Naive B cell (primary cell): ENCODE measurements at places on chromosomes 6 and 20. TPM values are rescaled to one million over a fixed set of nuclear protein-coding genes. Genes with fewer than 3 reads are reported as not detected.
A peak's percentile ranks its signal among the peaks of the same experiment; 100 is the strongest.

Gene CTSA
- 46.5 TPM for polyA plus RNA-seq

Gene NAPB
- 8.3 TPM for polyA plus RNA-seq

Gene PCK1
- not detected for polyA plus RNA-seq

- no peak overlapping the region for H3K4me3 ChIP-seq
- peaks cover 8% of the 10 kb centered on the region for H3K27me3 ChIP-seq
- H3K36me3 ChIP-seq = no peaks in the 10 kb centered on the region
- H3K4me1 ChIP-seq = no peaks in the 10 kb centered on the region
- no peak for DNase-seq
- no peak overlapping the region for H3K27ac ChIP-seq
Measured at GRCh38 chr6:18527836-18528743, 140.9 kb downstream of the RNF144B start.

DNA sequence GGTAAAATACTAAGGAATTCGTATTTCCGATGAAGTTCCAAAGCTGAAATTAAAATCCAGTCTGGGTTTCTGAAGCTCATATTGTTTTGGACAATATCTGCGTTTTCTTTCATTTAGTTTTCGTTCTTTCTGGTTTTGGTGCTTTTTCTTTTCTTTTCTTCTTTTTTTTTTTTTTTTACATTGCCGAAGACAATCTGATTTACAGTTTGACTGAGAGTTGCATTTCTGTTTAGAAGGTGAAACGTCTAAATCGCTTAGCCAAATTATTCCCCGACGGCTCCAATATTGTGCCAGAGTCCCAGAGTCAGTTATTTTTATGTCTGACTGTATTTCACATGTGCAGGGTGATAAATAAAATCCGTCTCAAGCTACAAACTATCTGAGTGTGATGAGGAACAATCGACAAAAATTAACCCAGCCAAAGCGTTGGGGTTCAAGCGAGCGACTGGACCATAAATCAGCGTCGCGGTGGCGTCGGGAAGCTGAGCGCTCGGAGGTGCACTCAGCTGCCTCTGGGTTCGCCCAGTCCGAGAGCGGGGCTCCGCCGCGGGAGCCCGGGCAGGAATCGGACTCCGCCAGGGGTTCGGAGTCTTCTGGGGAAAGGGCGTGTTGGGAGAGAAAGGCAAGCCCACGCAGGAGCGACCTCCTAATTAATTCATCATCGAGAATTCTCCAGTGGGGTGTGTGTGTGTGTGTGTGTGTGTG, 8.2 kb upstream of the TBX18 start:
- H3K36me3 ChIP-seq = peaks cover 11% of the 10 kb centered on the region
- H3K4me1 ChIP-seq = peaks cover 4% of the 10 kb centered on the region
- no peak overlapping the region for H3K27ac ChIP-seq
- no peak for DNase-seq

Gene EZR
- 555 TPM for polyA plus RNA-seq

Gene MRPS18A
- polyA plus RNA-seq = 68.1 TPM

GRCh38 chr6:1984346-1984994, 260.9 kb downstream of the GMDS start:
- H3K27me3 ChIP-seq = no peaks in the 10 kb centered on the region
- DNase-seq = no peak
- H3K36me3 ChIP-seq = peaks cover 35% of the 10 kb centered on the region
- H3K4me1 ChIP-seq = no peaks in the 10 kb centered on the region

DNA sequence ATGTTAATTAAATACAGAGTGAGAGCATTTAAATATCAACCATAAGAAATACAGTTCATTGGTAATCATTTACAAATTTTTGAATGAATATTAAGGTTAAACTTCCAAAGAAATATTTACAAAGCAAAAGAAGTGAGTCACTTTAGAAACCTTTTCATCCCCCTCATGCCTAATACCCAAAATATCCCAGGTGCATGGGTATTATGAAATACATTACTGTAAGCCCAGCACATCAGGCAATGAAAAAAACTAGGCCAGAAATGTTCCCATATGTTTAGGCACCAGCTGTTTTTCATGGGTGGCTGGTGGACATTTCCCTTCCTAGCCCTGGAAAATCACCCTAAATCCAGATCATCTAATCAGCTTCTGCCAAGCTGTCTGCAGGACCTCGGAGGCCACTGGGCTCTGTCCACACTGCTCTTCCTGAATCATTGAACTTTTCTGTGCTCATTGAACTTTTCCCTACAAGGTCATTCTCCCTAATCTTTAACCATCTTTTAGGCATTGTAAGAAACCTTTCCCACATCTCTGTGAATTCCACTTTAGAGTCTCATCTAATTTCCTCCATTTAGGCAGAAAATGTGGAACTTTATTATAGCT, 145.3 kb upstream of the STXBP5 start:
- no peaks in the 10 kb centered on the region for H3K36me3 ChIP-seq
- DNase-seq = no peak
- H3K27me3 ChIP-seq = no peaks in the 10 kb centered on the region

DNA sequence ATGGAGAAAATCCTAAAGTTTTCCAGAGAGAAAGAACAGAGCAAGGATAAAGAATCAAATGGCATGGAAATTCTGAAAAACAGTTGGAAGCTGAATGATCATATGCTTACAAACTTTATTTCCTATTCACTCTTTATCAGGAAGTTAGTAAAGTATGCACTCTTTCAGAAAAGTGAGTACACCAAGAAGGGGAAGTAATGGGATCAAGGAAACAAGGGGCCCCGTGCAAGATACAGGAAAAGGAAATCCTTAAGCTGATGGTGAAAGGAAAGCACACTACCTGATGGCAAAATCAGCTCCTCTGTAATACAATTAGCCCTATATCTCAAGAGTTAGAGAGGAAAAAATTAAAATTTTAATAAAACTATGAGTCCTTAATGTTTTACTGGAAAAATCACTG, 14.0 kb downstream of the CALHM6 start:
- H3K36me3 ChIP-seq = no peaks in the 10 kb centered on the region
- no peak for DNase-seq
- H3K27me3 ChIP-seq = no peaks in the 10 kb centered on the region
- H3K27ac ChIP-seq = peak overlapping the region; percentile 92
- peaks cover 27% of the 10 kb centered on the region for H3K4me1 ChIP-seq
- peak overlapping the region; percentile 77 for H3K4me3 ChIP-seq

Gene HUS1B
- polyA plus RNA-seq = not detected

- H3K4me3 ChIP-seq = peak overlapping the region; percentile 84
- no peak for DNase-seq
- H3K4me1 ChIP-seq = peaks cover 26% of the 10 kb centered on the region
- H3K27ac ChIP-seq = no peak overlapping the region
- peaks cover 5% of the 10 kb centered on the region for H3K27me3 ChIP-seq
Measured at GRCh38 chr20:31861135-31861384, 9.3 kb downstream of the DUSP15 start.

DNA sequence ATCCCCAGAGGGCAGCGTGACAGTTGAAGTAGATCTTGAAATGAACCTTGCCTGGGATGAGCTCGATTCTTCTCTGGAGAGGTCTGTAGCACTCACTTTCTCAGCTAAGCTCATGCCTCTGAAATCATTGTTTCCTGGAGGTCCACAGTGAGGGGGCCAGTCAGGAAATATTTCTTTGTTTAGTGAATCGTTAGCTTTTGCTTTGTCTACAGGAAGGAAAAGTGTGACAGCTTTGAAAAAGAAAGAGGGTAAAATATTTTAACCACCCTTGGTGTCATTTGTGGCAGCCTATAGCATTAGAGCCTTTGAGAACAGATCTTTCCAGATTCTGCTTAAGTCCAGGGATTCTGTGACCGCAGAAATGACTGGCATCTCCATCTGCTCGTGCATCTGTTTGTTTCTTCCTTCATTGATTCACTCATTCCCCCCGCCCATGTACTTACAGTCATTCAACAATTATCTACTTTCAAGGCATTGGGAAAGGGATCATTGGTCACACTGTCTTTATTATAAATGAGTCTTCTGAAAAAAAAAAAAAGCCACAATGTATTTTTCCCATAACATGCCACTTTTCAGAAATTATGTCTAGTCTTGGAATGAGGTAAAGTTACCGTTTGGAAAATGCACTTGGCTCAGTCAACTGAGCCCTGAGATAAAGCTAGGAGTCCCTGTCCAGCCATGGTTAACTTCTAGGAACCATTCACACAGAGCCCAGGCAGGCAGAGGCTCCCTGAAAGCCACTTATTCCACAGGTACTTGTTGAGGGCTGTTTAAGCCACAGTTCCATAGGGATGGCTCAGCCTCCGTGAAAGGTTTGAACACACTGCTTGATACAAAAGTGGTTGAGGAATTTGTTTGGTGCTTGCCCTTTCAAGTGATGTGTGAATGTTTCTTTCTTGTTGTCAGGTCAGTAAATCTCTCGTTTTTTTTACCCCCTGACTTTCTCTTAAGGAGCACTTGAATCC, 86.0 kb downstream of the TIAM2 start:
- H3K4me1 ChIP-seq = no peaks in the 10 kb centered on the region
- H3K36me3 ChIP-seq = no peaks in the 10 kb centered on the region
- no peak overlapping the region for H3K4me3 ChIP-seq
- no peaks in the 10 kb centered on the region for H3K27me3 ChIP-seq
- no peak for DNase-seq

DNA sequence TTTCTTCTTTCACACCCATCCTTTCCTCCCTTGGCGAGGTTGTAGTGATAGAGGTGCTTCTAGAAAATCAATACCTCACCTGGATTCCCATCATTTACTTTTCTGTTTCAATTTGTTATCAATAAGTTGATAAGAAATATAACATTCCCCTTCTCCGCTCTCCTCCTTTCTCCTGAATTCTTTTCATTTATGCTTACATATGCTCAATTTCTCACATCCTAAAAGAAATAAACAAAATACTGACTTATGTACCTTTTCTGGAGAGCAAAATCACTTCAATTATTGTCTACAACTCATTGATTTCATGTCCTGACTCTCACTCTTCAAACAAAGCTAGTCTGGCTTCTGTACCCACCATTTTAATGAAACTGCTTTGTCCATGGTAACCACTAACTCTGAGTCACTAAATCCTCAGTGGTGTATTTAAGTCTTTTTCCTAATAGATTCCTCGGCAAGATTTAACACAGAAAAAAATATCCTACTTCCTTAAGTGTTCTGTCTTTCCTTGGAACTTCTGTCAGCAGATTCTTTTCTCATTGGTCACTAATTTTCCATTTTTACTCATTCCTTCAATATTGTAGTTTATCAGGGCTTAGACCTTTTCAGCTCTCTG, 289.6 kb downstream of the RFPL4B start:
- no peaks in the 10 kb centered on the region for H3K36me3 ChIP-seq
- H3K27me3 ChIP-seq = no peaks in the 10 kb centered on the region
- DNase-seq = no peak
- H3K4me1 ChIP-seq = no peaks in the 10 kb centered on the region
- H3K4me3 ChIP-seq = no peak overlapping the region

Gene NCR2
- not detected for polyA plus RNA-seq

Gene TBXT
- polyA plus RNA-seq = not detected

GRCh38 chr6:17178326-17178725, 76.5 kb downstream of the STMND1 start:
- no peak overlapping the region for H3K27ac ChIP-seq
- no peaks in the 10 kb centered on the region for H3K36me3 ChIP-seq
- no peak for DNase-seq
- no peaks in the 10 kb centered on the region for H3K27me3 ChIP-seq

DNA sequence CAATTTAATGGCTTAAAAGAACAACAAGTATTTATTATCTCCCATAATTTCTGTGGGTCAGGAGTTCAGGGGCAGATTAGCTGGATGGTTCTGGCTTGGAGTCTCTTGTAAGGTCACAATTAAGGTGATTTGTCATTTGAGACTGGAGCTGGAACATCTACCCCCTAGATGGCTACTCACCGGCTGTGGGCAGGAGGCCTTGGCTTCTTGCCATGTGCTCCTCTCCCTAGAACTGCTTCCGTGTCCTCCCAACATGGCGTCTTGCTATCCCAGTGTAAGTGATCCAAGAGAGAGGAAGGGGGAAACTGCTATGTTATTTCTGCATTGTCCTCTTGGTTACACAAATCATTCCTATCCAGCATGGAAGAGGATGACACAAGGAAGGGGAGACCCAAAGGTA, 210.2 kb upstream of the ECI2 start:
- no peak overlapping the region for H3K4me3 ChIP-seq
- peaks cover 50% of the 10 kb centered on the region for H3K27me3 ChIP-seq
- H3K4me1 ChIP-seq = no peaks in the 10 kb centered on the region
- no peak overlapping the region for H3K27ac ChIP-seq
- H3K36me3 ChIP-seq = no peaks in the 10 kb centered on the region

Gene ABHD16A
- 38.2 TPM for polyA plus RNA-seq

Gene KCNQ2
- polyA plus RNA-seq = not detected

- H3K36me3 ChIP-seq = no peaks in the 10 kb centered on the region
- H3K4me1 ChIP-seq = peaks cover 4% of the 10 kb centered on the region
- H3K27me3 ChIP-seq = peaks cover 32% of the 10 kb centered on the region
- no peak overlapping the region for H3K27ac ChIP-seq
- no peak overlapping the region for H3K4me3 ChIP-seq
Measured at GRCh38 chr20:33262658-33263065, 20.4 kb upstream of the BPIFB1 start.

Gene RAB32
- 2.2 TPM for polyA plus RNA-seq

DNA sequence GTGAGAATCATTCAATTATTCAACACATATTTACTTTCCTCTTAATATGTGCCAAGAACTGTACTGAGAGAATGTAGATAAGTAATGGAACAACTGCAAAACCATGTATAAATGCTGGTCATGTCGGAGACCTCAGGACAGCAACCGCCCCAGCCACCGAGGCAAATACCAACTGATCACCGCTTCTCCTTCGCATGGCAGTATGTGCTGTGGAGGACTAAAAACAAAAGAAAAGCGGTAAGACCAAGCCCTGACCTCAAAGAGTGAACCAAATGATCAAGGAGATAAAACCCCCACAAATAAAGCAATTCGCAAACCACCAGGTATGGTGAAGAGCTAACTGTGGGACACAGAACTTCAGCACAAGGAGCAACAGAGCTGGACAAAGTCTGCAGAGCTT, 104.3 kb downstream of the TRERF1 start:
- no peaks in the 10 kb centered on the region for H3K4me1 ChIP-seq
- no peak overlapping the region for H3K4me3 ChIP-seq
- H3K36me3 ChIP-seq = no peaks in the 10 kb centered on the region
- no peak for DNase-seq
- no peak overlapping the region for H3K27ac ChIP-seq
- H3K27me3 ChIP-seq = no peaks in the 10 kb centered on the region

Gene SNRPB2
- polyA plus RNA-seq = 91.1 TPM

DNA sequence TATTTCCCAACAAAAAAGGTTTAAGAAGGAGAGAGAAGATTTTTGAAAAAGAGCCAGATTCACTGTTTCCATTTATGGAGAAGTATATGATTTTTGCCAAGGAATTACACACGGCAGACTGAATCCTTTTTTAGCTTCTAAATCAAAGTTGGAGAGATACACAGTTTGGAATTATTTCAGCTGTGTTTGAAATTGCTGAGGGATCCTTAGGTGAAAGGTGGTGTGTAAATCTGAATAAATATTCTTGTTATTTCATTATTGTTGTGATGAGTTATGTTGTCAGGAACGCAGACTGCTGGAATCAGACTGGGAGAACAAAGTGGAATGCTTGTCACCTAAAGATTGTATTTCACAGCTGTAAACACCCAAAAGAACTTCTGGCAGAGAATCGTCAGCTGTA, 168.5 kb upstream of the AKIRIN2 start:
- no peak overlapping the region for H3K4me3 ChIP-seq
- peaks cover 17% of the 10 kb centered on the region for H3K27me3 ChIP-seq
- H3K4me1 ChIP-seq = no peaks in the 10 kb centered on the region
- no peak for DNase-seq
- H3K27ac ChIP-seq = no peak overlapping the region
- no peaks in the 10 kb centered on the region for H3K36me3 ChIP-seq
